BJ (cell line): ENCODE measurements at places on chromosomes 7 and 10. TPM values are rescaled to one million over a fixed set of nuclear protein-coding genes. Genes with fewer than 3 reads are reported as not detected.

- DNase-seq = no peak
Measured at GRCh38 chr10:75568450-75569130, 137.2 kb downstream of the LRMDA start.

- no peak for DNase-seq
Measured at GRCh38 chr7:144403102-144403501, 391 bp downstream of the NOBOX start.

DNA sequence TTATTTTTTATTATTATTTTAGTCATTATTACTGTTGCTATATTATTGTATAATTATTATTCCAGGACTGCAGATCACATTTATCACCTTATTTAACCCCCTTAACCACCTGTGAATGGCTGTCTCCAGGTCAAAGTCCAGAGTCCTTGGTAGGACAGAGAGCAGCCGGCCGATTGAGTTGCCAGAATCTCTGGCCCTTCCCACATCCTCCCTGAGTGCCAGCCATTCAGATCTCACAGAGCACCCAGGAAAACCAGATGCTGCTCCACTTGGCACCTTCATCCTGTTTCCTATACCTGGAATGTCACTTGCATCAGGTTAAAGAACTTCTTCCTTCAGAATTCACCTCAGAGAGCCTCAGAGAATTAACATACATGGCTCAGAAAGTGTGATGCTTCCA lies 101.1 kb downstream of the ELAPOR2 start:
- no peak for DNase-seq

- no peak for DNase-seq
Measured at GRCh38 chr7:109611656-109612055, 1042.0 kb downstream of the DNAJB9 start.

DNA sequence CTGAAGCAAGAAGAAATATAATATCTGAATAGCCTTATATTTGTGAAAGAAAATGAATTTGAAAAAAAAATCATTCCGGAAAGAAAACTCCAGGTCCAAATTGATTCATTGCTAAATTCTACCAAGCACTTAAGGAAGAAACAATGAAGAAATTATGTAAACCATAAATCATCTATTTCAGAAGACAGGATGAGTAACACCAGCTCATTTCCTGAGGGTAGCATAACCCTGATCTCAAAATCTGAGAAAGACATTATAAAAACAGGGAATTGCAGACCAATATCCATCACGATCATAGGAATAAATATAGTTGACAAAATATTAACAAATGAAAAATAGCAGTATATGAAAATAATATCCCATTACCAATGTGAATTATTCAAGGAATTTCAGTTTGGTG lies 70.1 kb upstream of the RAB18 start:
- no peak for DNase-seq

DNA sequence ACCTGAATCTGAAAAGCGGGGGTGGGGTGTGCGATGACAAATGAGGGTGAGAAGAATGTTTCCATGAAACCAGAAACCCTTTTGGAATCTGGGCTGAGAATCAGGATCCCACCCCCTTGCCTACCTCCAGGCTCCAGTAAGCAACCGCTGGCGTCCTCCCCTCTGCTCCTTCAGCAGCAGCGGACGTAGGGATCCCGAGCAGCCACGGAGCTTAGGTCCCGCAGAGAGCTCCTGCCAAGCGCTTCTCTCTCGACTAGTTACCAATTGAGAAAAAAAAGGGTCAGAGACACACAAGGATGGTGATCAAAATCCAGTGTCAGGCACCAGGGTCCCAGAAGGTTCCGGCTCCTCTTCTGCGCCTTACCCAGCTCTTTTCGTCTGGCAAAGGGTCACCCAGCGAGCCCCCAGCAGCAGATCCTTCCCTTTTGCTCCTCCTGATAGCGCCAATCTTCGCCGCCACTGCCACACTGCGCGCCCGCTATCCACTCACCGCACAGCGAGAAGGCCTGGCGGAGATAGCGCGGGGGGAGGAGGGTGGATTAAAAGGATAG lies 733.5 kb downstream of the ZWINT start:
- no peak for DNase-seq

DNA sequence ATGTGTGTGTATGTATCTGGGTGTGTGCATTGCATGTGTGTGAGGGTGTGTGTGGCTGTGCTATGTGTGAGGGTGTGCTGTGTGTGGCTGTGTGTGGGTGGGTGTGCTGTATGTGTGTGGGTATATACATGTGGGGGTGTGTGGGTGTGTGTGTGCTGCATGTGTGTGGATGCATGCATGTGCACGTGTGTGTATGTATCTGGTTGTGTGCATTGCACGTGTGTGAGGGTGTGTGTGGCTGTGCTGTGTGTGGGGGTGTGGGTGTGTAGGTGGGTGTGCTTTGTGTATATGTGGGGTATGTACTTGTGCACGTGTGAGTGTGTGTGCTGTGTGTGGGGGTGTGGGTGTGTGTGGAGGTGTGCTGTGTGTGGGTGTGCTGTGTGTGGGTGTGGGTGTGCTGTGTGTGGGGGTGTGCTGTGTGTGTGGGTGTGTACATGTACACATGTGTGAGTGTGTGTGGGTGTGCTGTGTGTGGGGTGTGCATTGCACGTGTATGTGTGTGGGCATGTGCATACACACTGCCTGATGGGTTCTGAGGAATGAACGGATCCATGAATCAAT lies 579.8 kb downstream of the PTPRN2 start:
- no peak for DNase-seq

- no peak for DNase-seq
Measured at GRCh38 chr7:96088579-96088978, 233.3 kb downstream of the SLC25A13 start.

DNA sequence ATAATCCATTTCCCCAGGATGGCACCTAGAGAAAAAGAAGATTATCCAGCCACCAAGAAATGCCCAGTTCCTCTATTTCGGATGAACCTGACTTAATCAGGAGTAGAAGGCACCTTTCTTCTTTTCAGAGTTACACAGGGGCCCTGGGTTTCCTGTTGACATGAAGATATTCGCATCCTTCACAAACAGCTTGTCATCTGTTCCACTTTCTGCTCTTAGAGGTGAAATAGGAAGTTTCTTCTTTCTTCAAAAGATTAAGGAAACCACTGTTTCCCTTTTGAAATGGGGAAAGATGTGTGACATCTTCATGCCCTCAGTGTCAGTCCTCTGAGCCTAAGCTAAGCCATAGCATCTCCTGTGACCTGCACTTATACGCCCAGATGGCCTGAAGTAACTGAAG lies 39.1 kb upstream of the RAB18 start:
- no peak for DNase-seq

DNA sequence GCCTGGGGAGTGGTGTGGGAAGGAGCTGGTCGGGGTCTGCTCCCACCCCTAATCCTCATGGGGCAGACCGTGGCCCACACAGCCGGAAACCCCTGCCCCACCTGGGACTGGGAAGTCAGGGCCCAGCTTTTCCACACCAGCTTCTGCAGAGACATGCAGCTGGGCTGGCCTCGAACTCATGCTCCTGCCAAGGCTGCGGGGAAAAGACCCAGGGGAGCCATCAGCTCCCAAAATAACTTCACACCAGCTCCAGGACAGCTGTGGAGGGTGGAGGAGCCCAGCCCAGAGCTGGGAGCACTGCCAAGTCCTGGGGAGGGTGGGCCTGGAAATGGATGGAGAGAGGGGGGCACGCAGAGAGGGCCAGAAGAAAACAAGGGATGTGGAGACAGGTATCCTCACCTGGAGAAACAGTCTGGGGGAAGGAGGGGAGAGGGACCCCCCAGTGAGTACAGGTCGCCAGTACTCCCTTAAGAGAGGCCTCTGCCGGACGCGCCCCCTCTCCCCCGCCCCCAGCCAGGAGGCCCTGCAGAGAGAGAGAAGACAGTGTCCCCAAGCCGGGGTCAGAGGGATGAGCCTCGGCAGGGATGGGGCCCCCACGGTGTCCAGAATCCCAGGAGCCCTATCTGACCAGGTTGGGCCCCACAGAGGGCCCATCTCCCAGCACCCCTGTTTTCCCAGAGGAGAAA lies 11.5 kb upstream of the GRIFIN start:
- DNase-seq = no peak

- no peak for DNase-seq
Measured at GRCh38 chr10:131771634-131772358, 129.0 kb upstream of the PPP2R2D start.

DNA sequence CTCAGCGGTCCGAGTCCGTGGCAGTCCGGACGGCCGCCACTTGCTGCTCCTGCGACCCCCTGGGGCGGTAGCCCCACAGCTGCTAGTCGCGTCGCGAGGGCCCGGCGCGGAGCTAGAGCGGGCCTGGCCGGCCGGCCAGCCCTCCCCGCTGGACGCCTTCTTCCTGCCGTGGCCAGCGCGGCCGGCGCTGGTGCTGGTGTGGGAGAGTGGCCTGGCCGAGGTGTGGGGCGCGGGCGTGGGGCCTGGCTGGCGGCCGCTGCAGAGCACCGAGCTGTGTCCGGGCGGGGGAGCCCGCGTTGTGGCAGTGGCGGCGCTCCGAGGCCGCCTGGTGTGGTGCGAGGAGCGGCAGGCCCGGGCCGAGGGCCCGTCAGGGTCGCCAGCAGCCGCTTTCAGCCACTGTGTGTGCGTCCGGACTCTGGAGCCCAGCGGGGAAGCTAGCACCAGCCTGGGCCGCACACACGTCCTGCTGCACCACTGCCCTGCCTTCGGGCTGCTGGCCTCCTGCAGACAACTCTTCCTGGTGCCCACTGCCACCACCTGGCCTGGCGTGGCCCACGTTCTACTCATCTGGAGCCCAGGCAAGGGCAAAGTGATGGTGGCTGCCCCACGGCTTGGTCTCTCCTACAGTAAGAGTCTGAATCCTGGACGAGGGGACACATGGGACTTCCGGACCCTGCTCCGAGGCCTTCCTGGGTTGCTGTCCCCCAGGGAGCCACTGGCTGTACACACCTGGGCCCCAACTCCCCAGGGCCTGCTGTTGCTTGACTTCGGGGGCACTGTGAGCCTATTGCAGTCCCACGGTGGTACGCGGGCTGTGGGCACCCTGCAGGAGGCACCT lies 631 bp downstream of the HPS6 start:
- no peak for DNase-seq

DNA sequence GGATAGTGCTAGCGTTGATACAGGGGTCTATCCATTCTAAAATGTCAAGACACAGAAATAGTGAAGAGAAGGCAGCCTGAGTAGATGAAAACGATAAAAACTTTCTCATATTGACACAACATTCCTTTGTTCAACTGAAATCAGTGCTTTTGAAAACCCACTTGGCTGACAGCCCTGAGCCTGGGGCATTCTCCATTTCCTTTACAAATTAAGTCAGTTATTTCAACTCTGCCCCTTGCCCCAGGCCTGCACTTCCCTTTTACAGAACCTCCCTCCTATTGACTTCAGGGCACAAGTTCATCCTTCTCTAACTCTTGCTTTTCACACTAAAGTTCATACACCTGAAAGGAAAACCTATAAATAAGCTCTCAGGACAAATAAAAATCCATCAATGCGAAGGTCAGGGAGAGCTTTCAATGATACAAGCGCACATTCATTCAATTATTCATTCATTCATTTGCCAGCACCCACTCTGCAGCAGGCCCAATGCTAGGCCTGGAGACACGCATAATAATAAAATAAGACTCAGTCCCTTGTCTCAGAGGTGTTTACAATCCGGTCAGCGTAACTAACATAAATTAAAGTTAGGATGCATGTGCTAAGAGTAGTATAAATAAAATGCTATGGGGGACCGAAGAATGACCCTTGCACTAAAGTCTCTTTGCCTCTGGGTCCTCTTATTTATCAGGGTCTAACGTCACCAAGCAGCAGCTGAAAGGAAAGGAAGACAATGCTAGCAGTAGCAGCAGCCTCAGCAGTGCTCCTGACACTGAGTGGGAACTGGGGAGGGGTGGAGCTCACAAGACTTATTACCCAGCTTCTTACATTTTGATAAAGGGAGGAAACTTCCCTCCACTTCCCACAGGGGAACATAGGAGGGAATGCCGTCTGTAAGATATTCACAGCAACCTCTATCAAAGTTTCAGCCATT lies 134.8 kb downstream of the PDE1C start:
- no peak for DNase-seq

GRCh38 chr10:35017608-35018007 lies 72.5 kb downstream of the CUL2 start:
- DNase-seq = no peak

DNA sequence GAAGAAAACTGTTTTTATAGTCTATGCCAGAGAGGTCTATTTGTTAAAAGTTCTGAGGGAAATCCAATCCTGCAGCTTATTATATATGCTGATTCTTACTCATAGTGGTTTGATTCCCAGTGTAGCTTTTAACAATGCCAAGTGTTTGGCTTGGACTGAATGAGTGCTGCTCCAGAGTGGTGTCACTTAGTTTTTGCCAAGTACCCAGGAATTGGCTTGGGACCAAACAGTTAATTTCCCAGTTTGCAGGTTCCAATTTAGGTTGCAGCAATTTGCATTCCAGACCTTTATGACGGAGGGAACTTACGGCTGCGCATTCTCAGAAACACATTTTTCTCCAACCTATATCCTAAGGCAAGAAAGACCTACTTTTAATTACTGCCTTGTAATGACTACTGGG lies 32.4 kb downstream of the NSUN6 start:
- DNase-seq = no peak

GRCh38 chr10:69061305-69062161 lies 26.4 kb upstream of the SRGN start:
- peak; percentile 78 for DNase-seq

DNA sequence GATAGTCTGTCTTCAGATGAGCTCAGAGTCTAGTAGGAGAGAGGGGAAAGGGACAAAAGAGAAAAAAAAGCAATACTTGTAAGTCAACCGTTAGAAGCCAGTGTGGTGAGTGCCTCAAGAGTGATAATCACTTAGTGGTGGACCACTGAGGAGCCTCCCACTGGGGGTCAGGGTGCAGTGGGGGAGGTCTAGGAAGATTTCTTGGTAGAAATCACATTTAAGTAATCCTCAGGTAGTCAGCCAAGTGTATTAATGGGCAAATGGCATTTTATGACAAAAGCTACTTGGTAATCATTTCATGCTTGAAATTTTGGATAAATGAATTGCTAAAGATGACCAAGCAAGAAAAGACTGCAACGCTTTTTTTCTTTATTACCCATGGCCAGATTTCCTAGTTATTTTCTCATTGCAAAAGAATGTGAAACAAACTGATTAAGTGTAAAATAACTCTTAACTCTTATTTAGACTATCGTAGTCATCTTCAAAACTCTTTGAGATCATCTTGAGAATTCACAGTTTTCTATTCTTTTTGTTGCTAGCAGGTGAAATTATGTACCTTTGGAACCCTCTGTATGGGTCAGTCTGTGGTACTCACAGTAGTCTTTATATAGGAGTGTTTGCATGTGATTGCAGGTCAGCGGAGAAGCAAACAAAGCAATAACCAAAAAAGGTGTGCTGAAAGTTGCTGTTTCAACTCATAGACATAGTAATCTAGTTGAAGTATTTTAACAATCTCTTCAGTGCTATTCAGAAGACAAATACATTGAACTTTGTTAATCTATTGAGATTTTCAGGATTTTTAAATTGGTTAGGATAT lies 63.9 kb downstream of the PPP1R9A start:
- DNase-seq = peak; percentile 31

The RAB19 gene
- polyA plus RNA-seq = not detected in 2 replicates

The CLDN4 gene
- polyA plus RNA-seq = 0.07 and 0.18 TPM in 2 replicates

The HABP2 gene
- polyA plus RNA-seq = 0.02 TPM in 1 of 2 replicates, not detected in the other

The ASIC3 gene
- polyA plus RNA-seq = 0.26 and 0.45 TPM in 2 replicates

The BAMBI gene
- 5.1 and 6.0 TPM in 2 replicates for polyA plus RNA-seq

The PRTFDC1 gene
- 8.1 and 18.6 TPM in 2 replicates for polyA plus RNA-seq

The PVRIG gene
- polyA plus RNA-seq = not detected in 2 replicates

The TMEM196 gene
- not detected in 2 replicates for polyA plus RNA-seq

The GPRIN2 gene
- polyA plus RNA-seq = 0.04 TPM in 1 of 2 replicates, not detected in the other

The SRRM3 gene
- 0.48 and 0.80 TPM in 2 replicates for polyA plus RNA-seq

The ATG9B gene
- 0.07 and 0.15 TPM in 2 replicates for polyA plus RNA-seq

The PON3 gene
- not detected in 2 replicates for polyA plus RNA-seq

The PLA2G12B gene
- not detected in 2 replicates for polyA plus RNA-seq
